Fibroblast of skin of right quadriceps (primary cell): ENCODE measurements at places on chromosomes 4 and X.

GRCh38 chr4:163550869-163551267 is 56.4 kb downstream of the TMA16 start:
- DNase-seq: no peak

DNA sequence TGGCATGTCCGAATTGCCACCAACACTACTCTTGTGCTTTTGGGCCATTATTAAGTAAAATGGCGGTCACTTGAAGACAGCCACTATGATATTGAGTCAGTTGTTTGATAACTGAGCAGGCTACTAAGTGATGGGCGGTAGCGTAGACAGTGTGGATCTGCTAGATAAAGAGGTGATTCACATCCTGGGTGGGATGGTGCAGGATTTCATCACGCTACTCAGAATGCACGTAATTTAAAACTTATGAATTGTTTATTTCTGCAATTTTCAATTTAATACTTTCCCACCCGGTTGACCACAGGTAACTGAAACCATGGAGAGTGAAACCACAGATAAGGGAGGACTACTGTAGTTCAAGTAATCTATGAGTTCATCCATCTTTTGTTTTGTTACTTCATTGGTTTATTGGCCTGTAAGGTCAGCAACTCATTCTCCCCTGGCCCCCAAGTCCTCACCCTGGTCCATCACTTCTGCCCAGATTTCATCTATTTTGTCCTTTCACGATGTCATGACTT is 2.9 kb downstream of the ARAF start:
- no peak for DNase-seq

DNA sequence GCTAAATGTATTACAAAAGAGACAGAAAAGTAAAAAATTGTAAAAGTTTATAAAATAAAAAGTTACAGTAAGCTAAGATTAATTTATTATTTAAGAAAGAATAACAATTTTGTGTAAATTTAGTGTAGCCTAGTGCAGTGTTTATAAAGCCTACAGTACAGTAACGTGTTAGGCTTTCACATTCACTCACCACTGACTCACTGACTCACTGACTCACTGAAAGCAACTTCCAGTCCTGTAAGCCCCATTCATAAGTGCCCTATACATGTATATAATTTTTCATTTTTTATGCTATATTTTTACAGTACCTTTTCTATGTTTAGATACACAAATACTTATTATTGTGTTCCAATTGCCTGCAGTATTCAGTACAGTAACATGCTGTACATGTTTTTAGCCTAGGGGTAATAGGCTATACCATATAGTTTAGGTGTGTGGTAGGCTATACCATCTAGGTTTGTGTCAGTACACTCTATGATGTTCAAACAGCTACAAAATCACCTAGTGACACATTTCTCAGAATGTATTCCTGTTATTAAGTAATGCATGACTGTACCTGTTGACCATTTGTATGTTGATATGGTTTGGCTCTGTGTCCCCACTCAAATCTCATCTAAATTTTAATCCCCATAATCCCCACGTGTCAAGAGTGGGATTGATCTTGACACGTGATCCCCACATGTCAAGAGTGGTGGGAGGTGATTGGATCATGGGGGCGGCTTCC is 57.9 kb downstream of the CFAP299 start:
- DNase-seq: peak; percentile 75

DNA sequence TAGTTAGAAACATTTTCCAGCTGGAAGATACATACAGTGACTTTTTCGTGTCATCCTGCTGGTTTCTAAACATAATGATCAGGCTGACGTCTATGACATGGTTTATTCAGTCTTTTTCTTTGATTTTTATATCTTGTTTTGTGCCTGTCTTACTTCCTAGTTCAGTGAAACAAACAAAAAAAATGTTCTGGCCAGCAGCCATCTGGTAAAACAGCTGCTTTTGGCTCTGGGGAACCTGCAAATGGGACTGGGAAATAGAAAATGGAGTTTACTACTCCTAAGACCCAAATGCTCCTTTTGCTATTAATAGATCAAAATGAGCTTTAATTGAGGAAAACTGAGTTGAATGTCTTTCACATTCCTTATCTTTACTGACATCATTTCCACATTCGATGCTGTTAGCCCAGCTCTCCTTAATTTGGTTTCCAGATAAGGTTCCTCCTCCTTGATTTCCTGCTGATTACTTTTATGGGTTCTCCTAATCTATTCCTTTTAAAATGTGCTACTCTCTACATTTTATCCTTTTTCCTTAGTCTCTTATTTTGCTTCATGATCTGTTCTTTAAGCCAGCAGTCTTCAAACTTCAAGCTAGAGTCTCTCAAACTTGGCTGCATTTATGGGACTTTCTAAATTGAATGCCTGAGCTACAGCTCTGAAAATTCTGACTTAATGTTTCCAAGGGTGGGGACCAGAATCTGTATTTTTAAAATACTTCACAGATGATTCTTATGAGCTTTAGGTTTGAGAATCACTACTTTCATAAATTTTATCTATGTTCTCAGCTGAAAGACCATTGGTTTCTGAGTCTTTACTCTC is 499.5 kb downstream of the ANKRD50 start:
- no peak for DNase-seq

- DNase-seq: peak; percentile 61
These were observed 62.8 kb downstream of the FAM9B start for GRCh38 chrX:8971116-8971515.

DNA sequence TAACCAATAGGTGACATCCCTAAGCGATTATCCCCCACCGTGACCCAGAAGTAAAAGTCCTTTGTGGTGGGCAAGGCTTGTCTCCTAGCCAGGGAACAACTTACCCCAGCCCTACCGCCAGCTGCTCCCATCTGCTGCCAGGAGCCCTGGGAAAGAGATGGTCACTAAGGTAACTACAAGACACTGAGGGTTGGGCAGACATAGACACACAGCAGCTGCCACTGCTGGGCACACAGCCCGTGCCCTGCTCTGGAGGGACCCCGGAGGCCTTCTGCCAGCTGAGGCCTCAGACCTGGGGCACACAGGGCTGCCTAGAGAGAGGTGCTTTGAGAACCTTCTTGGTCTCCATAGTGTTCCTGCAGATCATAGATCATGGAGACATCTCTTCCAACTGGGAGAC is 53.0 kb upstream of the PROM1 start:
- no peak for DNase-seq

- DNase-seq: peak; percentile 93
These were observed at the start of gene ACOT9 for GRCh38 chrX:23742697-23743622. Gene ACOT9, minus strand, starts transcription at chrX:23743276. Its CDS starts 132 bp downstream, at chrX:23743144.
